Activated T-cell treated with anti-CD3 and anti-CD28 coated beads, Interleukin-2, amount 50 U/mL, for 1 hour (primary cell): ENCODE measurements at places on chromosomes 1 and 21.

DNA sequence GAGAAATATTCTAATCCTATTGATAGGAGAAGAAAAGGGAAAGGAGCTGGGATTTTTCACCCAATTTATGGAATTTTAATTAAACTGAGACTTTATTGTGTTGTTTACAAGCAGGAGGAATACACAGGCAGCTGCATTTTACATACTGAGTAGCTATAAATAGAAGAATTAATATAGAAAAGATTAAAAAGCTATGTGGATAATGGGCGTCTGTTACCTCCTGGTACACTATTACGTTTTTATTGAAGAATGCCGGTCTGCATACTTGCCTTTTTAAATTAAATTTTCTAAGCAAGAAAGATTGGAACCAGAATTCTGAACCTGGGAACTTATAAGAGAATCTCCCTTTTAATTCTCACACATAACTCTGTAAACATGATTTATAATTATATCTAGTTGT lies 52.1 kb upstream of the CACHD1 start:
- DNase-seq = no peak

- no peak for DNase-seq
Observed at GRCh38 chr1:108729481-108729880, 16.8 kb downstream of the FNDC7 start.

DNA sequence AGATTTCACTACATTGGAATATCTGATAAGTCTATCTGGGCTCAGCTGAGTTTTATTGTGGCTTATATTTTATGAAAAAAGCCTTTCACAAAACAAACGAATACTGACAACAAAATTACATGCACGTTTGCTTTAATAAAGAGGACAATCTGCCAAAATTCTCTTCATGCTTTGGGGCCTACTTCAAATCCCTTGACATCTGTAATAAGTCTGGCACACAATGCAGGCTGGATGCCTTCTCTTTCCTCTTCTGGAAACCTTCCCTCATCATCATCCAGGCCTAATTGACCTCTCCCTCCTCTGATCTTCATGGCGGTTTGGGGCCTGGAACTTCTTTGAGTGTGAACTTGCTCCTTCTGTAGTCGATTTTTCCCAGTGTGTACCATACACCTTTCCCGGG lies 70.3 kb downstream of the MAP10 start:
- no peak for DNase-seq

- DNase-seq = no peak
Observed at GRCh38 chr1:54585181-54586066, 37.4 kb downstream of the ACOT11 start.

- DNase-seq = no peak
Observed at GRCh38 chr1:99180915-99181314, 83.4 kb upstream of the PLPPR4 start.

DNA sequence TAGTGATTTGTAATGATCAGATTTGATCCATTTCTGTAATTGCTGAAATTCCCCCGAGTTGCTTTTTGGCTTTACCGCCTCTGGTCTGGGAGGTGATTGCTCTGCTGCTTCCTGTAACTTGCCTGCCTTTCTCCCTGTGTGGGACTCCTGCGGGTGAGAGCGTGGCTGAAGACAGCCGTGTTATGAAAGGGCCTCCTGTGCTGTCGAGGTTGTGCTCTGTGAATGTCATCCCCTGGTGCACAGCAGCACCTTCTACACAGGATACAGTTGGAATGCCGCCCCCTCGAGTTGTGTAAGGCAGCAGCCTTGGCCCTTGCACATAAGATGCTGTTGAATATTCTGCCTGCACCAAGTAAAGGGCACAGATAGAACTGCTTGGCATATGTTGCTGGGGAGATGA lies 5.9 kb downstream of the SOD1 start:
- no peak for DNase-seq

GRCh38 chr1:28246427-28246832 lies 10.5 kb downstream of the ATP5IF1 start:
- no peak for DNase-seq

DNA sequence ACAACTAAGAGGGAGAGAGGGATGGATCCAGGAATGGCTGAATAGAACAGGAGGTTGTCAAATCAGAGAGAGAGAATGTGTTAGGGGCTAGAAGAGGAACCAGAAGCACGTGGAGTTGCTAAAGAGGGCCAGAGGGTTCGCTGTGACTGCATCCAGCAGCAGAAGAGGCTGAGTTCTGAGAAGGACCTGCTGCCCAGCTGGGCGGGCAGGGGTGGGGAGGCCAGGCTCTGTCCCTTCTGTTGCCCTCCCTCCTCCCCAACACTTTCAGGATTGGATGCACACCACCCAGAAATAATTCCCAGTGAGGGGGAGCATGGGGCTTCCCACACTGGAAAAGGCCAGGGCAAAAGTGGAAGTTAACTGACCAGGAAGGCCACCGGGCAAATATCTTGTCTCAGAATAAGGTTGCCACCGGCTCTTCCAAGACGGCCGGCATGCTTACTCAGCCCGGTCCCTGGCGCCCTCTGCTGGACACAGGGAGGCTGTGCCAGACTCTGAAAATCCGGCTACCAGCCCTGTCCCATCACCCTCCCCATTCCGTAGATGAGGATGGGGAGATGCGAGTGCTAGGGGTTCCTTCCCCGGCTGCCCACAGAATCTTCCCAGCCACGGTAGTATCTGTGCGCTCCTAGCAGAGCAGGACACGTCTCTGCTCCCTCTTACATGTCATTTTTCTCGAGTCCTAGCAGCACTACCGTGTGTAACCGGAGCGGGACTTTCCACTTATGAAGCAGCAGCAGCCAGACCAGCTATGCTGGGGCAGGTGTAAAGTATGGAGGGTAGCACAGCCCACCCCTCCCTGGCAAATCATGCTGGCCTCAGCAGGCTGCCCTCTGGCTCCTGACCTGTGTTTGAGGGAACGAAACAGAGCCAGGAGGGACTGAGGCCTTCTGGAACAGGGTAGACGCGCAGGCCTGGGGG lies 46.8 kb upstream of the A3GALT2 start:
- peak; percentile 85 for DNase-seq

DNA sequence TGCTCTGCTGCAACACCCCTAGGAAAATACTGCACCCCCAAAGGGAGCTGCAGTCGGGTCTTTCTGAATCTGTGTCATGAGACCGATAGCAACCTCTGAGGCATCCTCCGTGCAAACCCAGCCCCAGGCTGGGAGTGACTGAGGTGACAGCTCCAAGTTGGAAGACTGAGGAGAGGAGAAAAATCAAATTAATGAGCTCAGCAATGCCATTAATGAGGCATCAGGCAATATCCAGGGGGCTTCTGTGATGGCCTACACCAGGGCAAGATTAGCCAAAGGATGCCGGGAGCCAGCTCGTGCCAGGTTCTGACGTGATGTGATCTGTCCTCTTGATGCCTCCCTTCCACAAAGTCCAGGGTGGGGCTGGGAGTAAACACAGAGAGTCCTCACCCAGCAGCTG lies 30.8 kb upstream of the PSMB2 start:
- DNase-seq = no peak

DNA sequence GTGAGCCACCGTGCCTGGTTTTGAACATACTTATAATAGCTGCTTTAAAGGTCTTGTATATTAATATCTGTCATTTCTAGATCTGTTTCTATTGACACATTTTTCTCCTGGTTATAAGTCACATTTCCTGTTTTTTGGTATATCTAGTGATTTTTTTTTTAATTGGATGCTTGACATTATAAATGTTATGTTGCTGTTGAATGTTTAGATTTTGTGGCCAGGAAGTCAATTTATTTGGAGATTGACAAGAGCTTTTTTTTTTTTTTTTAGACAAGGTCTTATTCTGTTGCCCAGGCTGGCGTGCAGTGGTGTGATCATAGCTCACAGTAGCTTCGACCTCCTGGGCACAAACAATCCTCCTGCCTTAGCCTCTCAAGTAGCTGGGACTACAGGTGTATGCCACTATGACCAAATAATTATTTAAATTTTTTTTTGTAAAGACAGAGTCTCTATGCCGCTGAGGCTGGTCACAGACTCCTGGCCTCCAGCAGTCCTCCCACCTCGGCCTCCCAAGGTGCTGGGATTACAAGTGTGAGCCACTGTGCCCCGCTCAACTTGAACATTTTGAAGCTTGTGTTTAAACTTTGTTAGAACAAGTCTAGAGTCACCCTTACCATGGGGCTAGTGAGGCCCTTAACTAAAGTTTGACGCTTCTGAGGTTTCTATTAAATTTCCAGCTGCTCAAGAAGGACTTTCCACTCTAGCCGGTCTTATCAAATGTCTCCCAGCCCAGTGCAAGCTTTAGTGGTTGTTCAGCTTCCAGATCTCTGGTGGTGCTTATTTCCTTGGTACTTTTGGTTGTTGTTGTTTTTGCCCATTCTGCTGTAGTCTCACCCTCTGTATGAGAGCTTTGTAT lies 8.6 kb upstream of the CHI3L2 start:
- no peak for DNase-seq

DNA sequence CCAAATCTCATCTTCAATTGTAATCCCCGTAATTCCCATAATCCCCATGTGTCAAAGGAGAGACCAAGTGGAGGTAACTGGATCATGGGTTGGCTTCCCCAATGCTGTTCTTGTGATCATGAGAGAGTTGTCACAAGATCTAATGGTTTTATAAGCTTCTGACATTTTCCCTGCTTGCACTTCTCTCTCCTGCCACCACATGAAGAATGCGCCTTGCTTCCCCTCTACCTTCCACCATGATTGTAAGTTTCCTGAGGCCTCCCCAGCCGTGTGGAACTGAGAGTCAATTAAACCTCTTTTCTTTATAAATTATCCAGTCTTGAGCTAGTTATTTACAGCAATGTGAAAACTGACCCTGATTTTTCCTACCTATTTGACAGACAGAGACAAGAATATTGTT lies 162.5 kb upstream of the SYT6 start:
- DNase-seq = no peak

GRCh38 chr1:68454534-68454933 lies 4.8 kb upstream of the RPE65 start:
- DNase-seq = no peak

DNA sequence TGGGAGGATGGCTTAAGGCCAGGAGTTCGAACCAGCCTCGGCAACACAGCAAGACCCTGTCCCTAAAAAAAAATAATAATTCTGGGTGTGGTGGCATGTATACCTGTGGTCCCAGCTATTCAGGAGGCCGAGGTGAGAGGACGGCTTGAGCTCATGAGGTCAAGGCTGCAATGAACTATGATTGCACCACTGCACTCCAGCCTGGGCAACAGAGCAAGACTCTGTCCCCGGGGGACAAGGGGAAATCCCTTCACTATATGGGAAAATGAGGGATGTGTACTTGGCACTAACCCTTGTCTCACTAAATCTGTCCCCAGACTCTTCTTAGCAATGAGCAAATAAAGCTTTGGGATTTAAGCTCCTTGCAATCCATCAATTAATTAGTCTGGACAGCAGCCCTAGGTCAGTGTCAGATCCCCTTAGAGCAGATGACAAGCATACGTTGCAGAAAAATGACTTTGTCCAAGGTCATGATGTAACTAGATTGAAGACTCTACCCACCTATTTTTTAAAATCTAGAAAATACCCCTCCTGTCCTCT lies 9.4 kb downstream of the KDM5B start:
- no peak for DNase-seq

DNA sequence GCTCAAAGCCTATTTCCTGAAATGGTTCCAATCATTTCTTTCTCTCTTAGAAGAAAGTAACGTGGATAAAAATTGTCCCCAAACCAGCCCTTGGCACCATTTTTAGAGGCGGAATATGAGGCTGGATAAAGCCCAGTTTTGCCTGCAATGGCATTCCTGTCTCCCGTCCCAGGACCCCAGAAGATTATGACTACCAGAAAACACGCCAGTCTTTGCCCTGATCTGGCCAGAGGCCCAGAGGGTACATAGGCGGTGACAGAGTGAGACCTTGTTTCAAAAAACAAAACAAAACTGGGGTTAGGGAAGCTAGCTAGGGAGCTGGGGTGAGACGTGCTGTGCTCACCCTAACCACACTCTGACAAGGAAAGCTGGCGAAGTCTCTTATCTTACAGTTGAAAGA lies at the start of gene AADACL4:
Gene AADACL4 (plus strand): TSS at position 301 of the 400 bp plus-strand sequence. CDS start 462 bp downstream, outside the sequence.
- no peak for DNase-seq

GRCh38 chr1:77064246-77064645 lies 155.0 kb downstream of the PIGK start:
- DNase-seq = no peak

DNA sequence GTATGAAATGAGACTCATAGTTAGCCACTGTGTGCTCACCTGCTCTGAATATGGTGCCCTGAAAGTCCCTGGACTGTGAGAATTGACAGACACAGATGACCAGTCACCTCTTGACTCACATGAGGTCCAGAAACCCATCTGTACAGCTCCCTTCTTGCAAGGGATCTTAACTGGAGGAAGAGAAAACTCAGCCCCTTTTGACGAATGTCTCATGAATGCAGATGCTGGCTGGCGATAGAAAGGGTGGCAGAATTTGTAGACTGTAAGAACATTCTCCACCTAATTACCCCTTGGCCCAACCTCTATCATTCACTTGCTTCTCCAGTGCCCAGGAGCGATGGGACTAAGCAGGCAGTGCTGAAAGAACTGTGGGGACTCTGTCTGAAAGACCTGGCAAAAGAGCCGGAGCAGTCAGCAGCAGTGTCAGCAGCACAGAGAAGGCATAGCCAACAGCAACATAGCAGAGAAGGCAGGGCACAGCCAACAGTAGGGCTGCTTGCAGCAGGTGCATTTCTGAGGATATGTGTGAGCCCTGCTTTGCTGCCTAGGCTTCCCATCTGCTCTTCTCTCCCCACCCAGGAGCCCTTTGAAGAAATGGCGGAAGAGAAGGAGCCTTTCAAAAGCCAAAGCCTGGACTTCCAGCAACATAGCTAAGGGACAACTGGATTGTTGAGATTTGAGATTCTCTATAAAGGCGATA lies 25.8 kb upstream of the IFNGR2 start:
- no peak for DNase-seq

DNA sequence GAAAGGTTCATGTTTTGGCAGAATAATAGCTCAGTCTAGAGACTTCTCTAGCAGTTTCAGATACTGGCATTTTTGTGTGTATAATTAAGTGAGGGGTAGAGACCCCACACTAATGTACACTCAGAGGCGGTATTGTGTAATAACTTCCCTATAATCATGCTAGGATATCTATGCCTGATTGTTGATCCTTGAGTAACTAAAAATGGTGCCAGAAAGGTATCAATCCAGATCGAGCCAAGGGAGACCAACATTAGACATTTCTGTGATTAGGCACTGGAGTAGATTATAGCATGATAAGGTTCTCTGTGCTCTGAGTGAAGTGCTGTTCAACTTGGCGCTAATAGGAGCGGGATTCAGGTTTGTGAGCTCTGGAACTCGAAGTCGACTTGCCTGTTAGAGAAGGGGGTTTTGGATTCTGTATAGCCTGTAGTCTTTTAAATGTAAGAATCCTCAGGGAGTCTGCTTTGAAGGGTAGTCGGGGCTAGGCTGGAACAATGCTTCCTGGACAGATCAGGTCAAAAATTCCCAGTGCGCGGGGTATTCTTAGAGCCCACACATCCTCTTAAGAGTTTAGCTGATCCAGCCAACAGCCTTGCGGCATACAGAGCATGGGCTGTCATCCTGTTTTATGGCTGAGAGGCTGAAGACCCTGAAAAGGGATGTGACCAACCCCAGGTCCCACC lies 24.2 kb downstream of the MAN1C1 start:
- no peak for DNase-seq

GRCh38 chr1:10788592-10789006 lies 7.8 kb downstream of the CASZ1 start:
- DNase-seq = no peak
